ENCODE measurements at places on chromosomes 4 and X.

DNA sequence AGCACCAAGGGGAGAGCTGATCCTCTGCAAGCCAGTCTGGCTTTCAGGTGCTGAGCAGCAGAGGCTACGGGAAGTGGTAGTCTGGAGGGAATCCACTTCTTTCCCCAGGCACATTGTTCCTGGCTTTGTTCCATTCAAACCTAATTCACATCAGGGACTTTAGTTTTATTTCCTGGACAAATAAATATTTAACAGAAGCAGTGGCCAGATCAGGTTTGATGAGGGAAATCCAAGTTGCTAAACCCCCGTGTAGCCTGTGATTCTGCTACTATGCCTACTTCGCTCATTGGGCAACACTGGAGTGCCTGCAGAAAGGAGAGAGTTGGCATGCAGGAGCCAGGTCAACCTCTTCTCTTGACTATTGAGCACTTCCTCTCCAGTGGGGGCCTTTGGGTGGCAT, 13.8 kb upstream of the STBD1 start:
- no peak for DNase-seq

- DNase-seq: no peak
These were observed 298.0 kb upstream of the TET2 start for GRCh38 chr4:104848597-104849225.

DNA sequence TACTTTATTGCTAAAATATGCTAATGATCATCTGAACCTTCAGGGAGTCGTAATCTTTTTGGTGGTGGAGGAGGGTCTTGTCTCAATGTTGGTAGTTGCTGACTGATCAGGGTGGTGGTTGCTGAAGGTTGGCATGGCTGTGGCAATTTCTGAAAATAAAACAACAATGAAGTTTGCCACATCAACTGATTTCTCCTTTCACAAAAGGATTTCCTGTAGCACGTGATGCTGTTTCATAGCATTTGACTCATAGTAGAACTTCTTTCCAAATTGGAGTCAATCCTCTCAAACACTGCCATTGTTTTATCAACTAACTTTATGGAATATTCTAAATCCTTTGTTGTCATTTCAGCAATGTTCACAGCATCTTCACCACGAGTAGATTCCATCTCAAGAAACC, 19.3 kb downstream of the DDIT4L start:
- DNase-seq: no peak

GRCh38 chrX:39238006-39238405, 436.7 kb downstream of the MID1IP1 start:
- DNase-seq: no peak

- DNase-seq: no peak
These were observed 56.8 kb downstream of the ZFYVE28 start for GRCh38 chr4:2361366-2362265.

DNA sequence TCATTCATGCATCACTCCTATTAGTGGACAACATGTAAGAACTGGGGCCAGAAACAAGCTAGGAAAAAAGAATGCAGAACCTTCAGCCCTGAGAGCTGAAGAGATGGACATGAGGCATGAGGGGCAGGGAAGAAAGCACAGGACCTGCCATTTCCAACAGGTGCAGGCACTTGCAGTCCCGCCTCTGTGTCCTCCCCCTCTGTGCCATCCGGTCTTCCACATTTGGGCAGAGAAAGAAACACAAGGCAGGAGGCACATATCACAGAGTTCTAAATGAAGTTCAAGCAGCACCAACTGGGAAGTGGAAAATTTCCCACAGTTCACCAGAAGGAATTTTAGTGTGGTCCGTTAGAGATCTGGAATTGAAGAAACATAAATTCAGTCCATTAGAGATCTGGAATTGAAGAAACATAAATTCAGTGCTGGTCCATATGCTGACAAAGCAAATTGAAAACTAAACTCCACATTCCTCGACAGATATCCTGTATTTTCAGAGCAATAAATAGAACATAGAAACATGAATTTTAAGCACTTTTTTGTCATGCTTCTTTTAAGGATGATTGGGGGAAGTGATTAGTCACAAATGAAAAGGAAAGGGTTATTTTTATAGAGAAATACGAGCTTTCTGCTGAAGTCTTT, 57.2 kb upstream of the DAPP1 start:
- no peak for DNase-seq

GRCh38 chrX:117327373-117327772, 789.2 kb downstream of the KLHL13 start:
- no peak for DNase-seq

- no peak for DNase-seq
These were observed 30.6 kb downstream of the PTTG2 start for GRCh38 chr4:37990731-37991245.

DNA sequence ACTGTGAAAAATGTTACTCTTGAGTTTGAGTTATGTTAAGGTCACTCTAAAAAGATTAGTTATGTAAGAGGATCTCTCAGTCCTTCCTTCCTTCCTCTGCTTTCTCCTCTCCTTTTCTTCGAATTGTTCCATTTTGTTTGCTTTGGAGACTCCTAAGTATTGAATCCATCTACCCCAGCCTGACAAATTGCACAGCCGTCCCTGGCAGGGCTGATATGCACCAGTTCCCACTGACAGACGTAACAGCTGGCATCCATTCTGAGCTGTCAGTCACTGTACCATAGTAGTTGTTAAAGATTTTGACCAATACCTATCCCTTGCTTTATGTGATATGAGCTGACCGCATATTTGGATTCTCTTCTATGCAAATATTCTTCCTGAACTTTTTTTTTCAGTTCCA, 210.7 kb upstream of the IGFBP7 start:
- DNase-seq: no peak

- no peak for DNase-seq
These were observed 159.1 kb downstream of the NDST3 start for GRCh38 chr4:118193421-118193820.

DNA sequence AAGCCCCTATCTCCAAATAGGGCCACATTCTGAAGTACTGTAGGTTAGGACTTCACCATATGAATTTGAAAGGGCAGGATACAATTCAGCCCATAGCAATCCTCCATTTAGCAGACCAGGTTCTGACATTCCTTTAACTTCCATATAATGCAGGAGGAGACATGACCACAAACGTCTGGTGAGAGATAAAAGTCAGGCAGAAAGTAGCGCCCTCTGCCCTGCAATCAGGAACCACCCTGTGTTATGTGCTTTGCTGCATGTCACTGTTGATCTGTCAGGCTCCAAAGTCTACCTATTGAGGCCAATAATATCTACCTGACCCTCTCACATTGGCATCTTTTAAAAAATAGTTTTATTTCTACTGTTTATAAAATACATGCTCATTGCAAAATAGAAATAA, 30.2 kb upstream of the SEPSECS start:
- DNase-seq: no peak

DNA sequence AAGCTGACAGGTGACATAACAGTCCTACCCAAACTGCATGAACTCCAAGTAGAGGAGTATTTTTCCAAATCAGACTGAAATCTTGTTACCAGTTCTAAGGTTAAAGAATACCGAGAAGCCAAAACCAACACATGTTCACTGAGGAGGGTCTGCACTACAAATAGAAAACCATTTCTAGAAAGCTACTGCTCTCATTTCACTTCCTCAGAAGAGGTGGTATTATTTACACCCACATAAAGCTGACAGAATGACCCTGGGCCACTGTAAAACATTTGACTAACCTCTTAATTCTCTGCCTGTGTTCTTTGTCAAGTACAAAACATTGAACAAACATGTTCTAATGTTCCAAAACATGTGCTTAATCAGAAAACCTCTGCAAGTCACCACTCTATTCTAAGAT, 95.8 kb downstream of the IQCM start:
- no peak for DNase-seq

DNA sequence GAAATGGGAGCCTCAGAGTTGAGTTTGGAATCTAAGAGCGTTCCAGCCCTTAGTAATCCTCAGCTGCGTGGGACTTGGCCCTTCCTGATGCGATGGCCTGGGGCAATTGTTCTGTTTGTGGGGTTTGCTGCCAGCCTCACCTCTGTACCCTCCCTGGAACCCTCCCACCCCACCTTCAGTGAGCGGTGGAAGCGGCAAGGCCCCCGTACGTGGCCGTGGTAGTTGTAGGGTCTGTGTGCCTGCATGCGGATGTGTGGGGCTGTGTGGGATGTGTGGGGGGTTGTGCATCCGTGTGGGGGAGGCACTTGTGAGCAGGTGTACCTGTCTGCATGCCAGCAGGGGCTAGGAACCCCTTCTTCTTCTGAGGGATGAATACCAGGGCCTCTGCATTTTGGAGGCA, 65.4 kb upstream of the ADRA2C start:
- DNase-seq: no peak

DNA sequence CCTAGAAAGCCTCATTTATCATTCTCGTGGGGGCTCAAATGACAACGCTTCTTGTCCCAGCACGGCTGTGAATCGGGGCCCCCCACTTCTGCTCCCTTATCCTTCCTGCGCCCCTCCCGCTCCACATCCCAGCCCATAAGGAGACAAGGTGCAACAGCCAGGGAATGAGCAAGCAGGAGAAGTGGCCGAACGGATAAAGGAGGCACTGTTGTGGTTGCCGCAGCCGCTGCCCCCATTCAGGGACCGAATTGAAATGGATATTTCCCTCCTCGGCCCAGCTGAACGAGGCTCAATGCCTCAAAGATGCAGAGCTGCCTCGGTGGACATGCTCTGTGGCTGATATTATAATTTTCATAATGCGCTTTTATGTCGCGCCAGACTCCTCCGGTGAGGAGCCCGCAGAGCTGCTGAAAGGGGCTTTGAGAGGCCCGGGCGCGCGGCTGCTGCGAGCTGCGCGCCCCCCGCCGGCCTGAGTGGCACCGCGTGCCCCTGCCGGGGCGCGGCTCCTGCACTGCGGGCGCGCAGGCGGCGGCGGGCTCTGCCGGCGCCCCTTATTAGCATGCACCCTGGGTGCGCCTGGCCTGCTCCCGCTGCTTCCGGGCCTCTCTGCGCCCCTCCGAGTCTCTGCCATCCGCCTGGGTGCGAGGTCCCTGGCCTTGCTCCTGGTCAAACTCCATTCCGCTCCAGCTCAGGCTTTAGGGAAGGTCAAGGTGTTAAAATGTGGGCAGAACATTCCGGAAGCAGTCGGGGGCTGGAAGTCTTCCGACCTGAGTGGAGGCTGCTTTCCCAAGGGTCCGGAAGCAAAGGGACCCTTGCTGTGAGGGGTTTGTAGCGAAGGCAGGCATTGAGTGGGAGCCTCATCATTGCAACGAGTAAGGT, 68.2 kb upstream of the TMEM33 start:
- no peak for DNase-seq

GRCh38 chr4:39936565-39937418, 40.9 kb downstream of the PDS5A start:
- no peak for DNase-seq

GRCh38 chr4:78342125-78342524, 209.4 kb upstream of the ANXA3 start:
- DNase-seq: no peak

DNA sequence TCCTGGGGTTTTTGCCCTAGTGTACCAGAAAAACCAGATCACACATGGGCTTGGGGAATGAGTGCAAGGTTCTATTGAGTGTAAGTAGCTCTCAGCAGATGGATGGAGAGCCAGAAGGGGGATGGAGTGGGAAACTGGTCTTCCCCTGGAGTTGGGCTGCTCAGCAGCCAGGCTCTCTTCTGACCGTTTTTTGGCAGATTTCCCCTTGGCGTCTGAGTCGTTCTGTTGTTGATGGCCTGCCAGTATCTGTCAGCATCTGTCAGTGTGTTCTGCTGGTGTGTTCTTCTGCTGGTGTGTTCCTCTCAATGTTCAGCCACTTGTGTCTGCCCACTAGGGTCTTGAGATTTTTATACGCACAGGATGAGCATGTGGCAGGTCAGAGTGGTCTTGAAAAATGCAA, 633.9 kb upstream of the CPEB2 start:
- DNase-seq: no peak

- no peak for DNase-seq
These were observed 1836.4 kb upstream of the AGA start for GRCh38 chr4:179278647-179279046.

GRCh38 chrX:125150231-125150630, 169.4 kb upstream of the TEX13C start:
- DNase-seq: no peak

DNA sequence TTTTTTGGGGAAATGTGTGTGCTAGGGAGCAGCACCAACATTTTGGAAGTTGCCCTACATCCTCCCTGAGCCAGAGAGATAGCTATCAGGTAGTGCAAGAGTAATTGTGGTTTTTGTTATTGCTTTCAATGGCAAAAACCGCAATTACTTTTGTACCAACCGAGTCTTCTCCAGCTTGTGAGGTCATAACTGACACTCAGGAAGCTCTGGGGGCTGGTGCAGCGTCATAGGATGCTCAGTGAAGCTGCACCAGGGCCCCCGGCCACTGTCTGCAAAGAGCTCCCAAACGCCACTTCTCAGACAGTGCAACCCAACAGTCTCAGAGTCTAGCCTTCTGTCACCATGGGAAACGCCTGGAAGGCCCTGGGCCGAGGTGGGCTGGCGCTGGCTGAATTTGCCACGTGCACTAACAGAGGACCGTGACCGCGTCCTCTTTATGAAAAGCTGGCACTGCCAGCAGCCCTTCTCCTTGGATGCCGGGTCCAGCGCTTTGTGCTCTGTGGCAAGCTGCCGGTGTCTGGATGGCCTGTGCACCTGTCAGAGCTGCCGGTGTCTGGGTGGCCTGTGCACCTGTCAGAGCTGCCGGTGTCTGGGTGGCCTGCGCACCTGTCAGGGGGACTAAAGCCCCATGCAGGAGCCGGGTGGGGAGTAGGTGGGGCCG, 19.4 kb downstream of the SH3TC1 start:
- DNase-seq: no peak

- no peak for DNase-seq
These were observed 49.1 kb upstream of the DHRSX start for GRCh38 chrX:2549876-2550275.

- DNase-seq: no peak
These were observed 311.3 kb downstream of the CCSER1 start for GRCh38 chr4:90438522-90438921.

GRCh38 chr4:168569066-168569930, 72.4 kb downstream of the PALLD start:
- no peak for DNase-seq

- DNase-seq: no peak
These were observed 144.6 kb upstream of the GPC4 start for GRCh38 chrX:133559909-133560308.

- DNase-seq: no peak
These were observed 593.0 kb upstream of the AADAT start for GRCh38 chr4:170682558-170683294.

DNA sequence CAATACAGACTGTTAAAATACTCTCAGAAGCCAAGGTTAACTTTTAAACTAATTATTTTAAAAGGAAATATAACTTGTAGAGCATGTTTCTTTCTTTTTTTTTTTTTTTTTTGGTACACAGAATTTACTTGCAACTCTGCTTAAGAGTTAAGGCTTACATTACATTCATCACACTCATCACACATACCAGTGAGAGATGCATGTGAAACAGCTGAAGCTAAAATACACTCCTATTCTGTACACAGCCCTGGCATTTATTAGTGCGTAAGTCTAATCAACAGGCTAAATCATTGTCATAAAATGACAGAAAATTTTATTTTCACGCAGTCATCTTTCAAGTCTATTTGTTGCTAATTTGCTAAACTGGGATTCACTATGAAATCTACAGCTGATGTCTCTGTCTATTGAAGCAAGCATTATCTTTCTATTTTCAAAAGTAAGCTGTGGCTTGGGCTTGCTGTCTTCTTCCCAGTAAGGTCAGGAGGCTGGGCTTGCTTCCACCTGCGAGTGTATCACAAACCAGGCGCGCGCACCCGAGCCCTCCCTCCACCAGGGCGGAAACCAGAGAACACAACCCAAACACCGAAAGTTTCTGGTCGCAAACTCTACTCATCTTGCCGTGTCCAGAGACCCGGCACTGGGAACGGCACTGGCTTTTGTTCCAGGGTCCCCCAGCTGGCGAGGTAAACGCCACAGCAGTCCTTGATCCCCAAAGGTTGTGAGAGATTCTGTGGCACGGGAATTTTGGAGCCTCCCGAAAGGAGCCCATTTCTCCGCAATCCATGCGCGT, 3.9 kb downstream of the MAML3 start:
- DNase-seq: peak; percentile 15

Data from thoracic aorta (tissue), 2 donors.